ENCODE measurements at places on chromosomes 2 and 18.
A peak's percentile ranks its signal among the peaks of the same experiment; 100 is the strongest.

DNA sequence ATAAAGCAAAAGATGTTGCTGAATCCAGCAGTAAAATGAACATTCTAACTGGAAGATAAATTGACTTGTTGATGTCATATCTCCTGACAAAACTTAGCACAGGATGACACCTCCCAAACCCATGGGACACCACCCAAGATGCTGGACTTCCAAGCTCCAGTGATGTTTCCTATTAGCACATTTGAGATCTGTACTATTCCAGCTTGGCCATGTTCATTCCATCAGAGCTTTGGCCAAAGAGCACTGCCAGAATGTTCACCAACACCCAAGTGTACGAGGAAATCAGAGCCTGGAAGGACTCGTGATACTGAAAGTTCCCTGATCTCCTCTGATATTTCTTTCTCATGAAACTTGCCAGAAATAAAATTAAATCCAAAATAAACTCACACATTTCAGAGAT lies 44.7 kb downstream of the PID1 start:
- H3K27me3 ChIP-seq: no peaks in the 10 kb centered on the region
- no peak overlapping the region for H3K4me3 ChIP-seq
- no peaks in the 10 kb centered on the region for H3K4me1 ChIP-seq
- no peak overlapping the region for H3K27ac ChIP-seq
- no peaks in the 10 kb centered on the region for H3K36me3 ChIP-seq

DNA sequence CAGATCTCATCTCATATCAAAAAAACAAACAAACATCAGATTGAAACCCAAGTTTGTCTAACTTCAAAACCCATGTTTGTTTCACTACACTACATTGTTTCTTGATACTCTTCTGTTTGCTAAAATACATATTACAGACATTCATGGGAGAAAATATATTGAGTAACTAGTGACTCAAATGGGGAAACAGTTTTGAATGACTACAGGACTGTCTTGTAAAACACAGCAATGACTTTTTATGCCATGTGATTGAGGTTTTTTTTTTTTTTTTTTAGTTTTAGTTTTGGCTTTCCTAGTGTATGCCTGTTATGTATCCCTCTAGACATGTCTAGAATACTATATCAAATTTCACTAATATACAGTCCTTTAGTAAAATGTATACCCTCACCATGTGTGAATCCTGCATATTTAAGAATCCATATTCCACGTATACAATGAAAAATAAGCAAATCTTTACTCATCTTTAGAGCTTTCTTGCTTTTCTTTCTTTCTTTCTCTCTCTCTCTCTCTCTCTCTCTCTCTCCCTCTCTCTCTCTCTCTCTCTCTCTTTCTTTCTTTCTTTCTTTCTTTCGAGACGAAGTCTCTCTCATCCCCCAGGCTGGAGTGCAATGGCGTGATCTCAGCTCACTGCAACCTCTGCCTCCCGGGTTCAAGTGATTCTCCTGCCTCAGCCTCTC lies 46.6 kb upstream of the SERTAD2 start:
- peaks cover 19% of the 10 kb centered on the region for H3K4me1 ChIP-seq
- no peaks in the 10 kb centered on the region for H3K36me3 ChIP-seq
- H3K27ac ChIP-seq: no peak overlapping the region
- no peak overlapping the region for H3K4me3 ChIP-seq
- H3K27me3 ChIP-seq: no peaks in the 10 kb centered on the region

- H3K4me3 ChIP-seq: no peak overlapping the region
- no peaks in the 10 kb centered on the region for H3K4me1 ChIP-seq
- no peak for DNase-seq
- H3K36me3 ChIP-seq: no peaks in the 10 kb centered on the region
- H3K27me3 ChIP-seq: no peaks in the 10 kb centered on the region
- H3K27ac ChIP-seq: no peak overlapping the region
These were observed 8.3 kb upstream of the CHST10 start for GRCh38 chr2:100425573-100426383.

GRCh38 chr2:217494557-217494956 lies 508.2 kb downstream of the TNS1 start:
- no peak overlapping the region for H3K4me3 ChIP-seq
- H3K27me3 ChIP-seq: no peaks in the 10 kb centered on the region
- DNase-seq: no peak
- no peaks in the 10 kb centered on the region for H3K36me3 ChIP-seq

GRCh38 chr2:96205888-96206287 lies 2.7 kb downstream of the STARD7 start:
- H3K27ac ChIP-seq: peak overlapping the region; percentile 55
- H3K27me3 ChIP-seq: no peaks in the 10 kb centered on the region
- no peaks in the 10 kb centered on the region for H3K36me3 ChIP-seq
- DNase-seq: no peak
- no peaks in the 10 kb centered on the region for H3K4me1 ChIP-seq
- peak overlapping the region; percentile 10 for H3K4me3 ChIP-seq

DNA sequence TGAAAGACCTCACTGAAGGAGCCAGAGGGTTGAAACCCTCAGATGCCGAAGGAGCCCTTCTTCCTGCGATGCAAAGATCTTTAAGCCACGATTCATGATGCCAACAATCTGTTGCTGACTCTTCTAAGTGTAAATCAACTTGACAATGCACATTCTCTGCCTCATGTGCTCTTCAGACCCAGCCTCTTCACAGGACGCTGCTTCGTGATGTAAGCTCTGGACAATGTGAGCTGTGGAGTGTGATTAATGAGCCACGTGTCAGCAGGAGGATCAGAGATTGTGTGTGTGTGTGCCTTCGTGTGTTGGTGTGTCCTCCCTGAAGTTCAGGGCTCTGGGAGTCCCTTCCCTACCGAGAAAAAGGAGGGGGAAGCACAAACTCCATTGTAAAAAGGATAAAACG lies 26.5 kb upstream of the TWIST2 start:
- no peak for DNase-seq
- no peaks in the 10 kb centered on the region for H3K4me1 ChIP-seq
- H3K4me3 ChIP-seq: no peak overlapping the region
- no peaks in the 10 kb centered on the region for H3K36me3 ChIP-seq
- no peaks in the 10 kb centered on the region for H3K27me3 ChIP-seq

DNA sequence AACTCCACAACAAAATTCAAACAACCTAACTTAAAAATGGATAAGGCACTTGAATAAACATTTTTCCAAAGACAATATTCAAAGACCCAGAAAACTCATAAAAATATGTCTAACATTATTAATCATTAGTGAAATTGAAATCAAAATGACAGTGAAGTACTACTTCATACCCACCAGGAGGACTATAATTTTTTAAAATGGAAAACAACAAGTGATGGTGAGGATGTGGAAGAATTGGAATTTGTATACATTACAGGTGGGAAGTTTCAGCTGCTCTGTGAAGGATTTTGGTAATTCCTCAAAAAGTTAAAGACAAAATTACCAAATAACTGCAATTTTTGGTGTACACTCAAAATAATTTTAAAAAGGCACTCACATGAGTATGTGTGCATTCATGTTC lies 920.0 kb downstream of the TDRD15 start:
- no peak overlapping the region for H3K4me3 ChIP-seq
- no peaks in the 10 kb centered on the region for H3K27me3 ChIP-seq
- H3K36me3 ChIP-seq: no peaks in the 10 kb centered on the region
- no peak for DNase-seq
- no peaks in the 10 kb centered on the region for H3K4me1 ChIP-seq

DNA sequence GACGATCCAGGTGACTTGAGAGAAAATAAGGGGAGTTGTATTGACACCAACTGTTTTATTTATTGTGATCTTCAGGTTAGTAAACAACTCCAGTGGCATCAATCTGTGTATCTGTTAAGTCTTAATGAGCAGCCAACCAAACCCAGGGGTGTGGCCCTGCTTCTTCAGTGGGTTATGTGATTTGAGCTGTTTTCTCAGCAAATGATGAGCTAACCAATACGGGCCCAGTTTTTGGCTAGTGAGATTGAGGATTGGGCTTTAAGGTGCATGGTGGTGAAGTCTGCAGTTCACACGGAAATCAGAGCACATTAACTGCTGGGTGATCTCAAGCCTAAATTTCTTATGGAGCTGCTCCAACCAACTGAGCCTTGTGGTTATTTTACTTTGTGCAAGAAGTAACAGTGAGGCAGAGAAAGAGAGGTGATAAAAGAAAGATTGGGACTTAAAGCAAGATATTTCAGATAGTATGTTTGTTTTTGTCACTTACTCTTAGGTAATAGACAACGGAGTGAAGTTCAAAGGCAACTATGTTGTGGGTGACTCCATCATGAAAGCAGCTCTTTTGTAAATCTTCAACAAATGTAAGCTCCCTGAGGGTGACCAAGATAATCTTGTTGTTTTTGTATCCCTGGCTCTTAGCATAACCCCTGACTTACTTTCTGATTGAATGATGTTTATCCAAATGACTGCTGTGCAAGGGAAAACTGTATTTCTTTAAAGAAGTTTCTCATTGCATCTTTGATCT lies 2.4 kb downstream of the MTCL1 start:
- H3K27ac ChIP-seq: no peak overlapping the region
- peaks cover 23% of the 10 kb centered on the region for H3K4me1 ChIP-seq
- H3K36me3 ChIP-seq: no peaks in the 10 kb centered on the region
- peak overlapping the region; percentile 68 for H3K4me3 ChIP-seq
- no peak for DNase-seq

DNA sequence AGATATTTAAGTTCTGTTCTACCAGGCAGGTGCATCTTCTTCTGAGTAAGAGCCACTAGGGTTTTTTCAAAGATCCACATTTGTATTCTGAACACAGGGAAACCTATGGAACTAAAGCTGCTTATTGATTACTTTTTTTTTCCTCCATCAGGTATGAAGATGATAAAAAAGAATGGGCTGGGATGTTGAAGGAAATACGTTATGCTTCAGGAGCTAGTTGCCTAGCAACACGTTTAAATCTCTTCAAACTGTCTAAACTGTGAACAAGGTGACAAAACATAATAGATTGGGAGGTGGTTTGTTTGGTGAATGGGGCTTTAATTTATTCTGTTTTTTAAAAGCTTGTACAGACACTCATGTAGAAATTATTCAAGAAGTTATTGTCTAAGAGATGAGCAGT lies 15.9 kb downstream of the KLHL41 start:
- peaks cover 34% of the 10 kb centered on the region for H3K36me3 ChIP-seq
- no peaks in the 10 kb centered on the region for H3K27me3 ChIP-seq
- H3K27ac ChIP-seq: no peak overlapping the region
- DNase-seq: no peak

GRCh38 chr18:60350941-60351340 lies 21.6 kb downstream of the MC4R start:
- no peak for DNase-seq
- no peak overlapping the region for H3K27ac ChIP-seq
- no peaks in the 10 kb centered on the region for H3K4me1 ChIP-seq
- H3K4me3 ChIP-seq: no peak overlapping the region

DNA sequence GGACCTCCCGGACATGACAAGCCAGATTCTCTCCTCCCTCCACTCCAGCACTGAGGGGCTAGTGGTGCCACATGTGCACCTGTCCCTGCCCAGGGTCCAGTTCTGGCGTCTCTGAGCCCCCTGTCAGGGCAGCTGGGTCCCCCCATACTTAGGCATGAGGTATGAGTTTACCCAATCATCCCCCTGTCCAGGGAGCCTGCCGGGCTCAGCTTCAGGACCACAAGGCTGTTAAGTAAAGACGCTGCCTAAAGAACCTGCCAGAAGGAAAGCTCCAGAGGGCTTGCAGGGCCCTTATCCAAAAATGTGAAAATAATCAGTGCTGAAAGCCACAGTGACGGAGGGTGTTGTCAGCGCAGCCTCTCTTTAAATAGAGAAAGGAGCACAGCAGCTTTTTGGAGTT lies 40.0 kb downstream of the SH3BP4 start:
- no peak overlapping the region for H3K4me3 ChIP-seq
- peaks cover 36% of the 10 kb centered on the region for H3K4me1 ChIP-seq
- DNase-seq: no peak
- H3K36me3 ChIP-seq: no peaks in the 10 kb centered on the region
- H3K27ac ChIP-seq: peak overlapping the region; percentile 55
- no peaks in the 10 kb centered on the region for H3K27me3 ChIP-seq

GRCh38 chr2:239944694-239945551 lies 80.2 kb downstream of the NDUFA10 start:
- H3K27ac ChIP-seq: no peak overlapping the region
- peak; percentile 38 for DNase-seq
- no peaks in the 10 kb centered on the region for H3K4me1 ChIP-seq
- H3K27me3 ChIP-seq: no peaks in the 10 kb centered on the region
- no peak overlapping the region for H3K4me3 ChIP-seq
- peaks cover under 1% of the 10 kb centered on the region for H3K36me3 ChIP-seq

- H3K4me1 ChIP-seq: no peaks in the 10 kb centered on the region
- no peak for DNase-seq
- H3K36me3 ChIP-seq: no peaks in the 10 kb centered on the region
- H3K4me3 ChIP-seq: no peak overlapping the region
These were observed 97.3 kb upstream of the MYCN start for GRCh38 chr2:15842758-15843666.

GRCh38 chr18:77073336-77074093 lies 59.1 kb downstream of the MBP start:
- no peaks in the 10 kb centered on the region for H3K27me3 ChIP-seq
- no peak for DNase-seq
- no peak overlapping the region for H3K4me3 ChIP-seq

DNA sequence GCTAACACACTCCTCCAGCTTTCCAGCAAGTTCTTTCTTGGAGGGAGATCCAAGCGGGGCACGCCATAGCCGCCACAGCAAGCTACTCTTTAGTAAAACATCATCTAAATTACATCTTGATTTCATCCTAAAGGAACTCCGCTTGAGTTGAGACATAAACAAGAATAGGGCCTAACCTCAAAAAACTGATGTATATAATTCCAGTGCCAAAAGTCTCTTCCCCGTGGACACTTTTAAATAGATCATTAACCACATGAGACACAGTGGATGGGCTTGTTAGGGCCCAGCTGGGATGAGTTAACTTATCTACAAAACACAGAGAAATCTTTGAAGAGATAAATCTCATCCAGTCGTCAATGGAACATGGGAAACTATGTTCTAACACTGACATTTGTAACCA lies 20.8 kb upstream of the MLPH start:
- H3K27ac ChIP-seq: no peak overlapping the region
- H3K27me3 ChIP-seq: no peaks in the 10 kb centered on the region
- H3K4me1 ChIP-seq: no peaks in the 10 kb centered on the region
- no peak overlapping the region for H3K4me3 ChIP-seq
- no peaks in the 10 kb centered on the region for H3K36me3 ChIP-seq

DNA sequence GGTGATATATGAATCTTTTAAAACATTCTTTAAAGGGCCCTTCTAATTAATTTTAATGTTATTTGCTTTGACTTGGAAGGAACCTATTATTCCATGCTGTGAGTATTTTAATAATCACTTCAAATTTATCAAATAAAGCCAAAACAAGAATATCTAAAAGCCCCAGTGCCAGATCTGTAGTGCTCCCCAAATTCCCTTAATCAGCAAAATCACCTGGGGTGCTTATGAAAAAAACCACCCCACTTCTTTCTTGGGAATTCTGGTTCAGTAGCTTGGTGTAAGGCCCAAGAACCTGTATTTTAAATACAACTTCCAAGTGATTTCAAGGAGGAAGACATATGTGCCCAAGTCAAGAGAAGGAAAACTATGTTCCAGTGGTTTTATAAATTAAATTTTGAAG lies 202.4 kb upstream of the OSR1 start:
- H3K4me3 ChIP-seq: no peak overlapping the region
- no peak overlapping the region for H3K27ac ChIP-seq
- no peak for DNase-seq
- no peaks in the 10 kb centered on the region for H3K4me1 ChIP-seq
- no peaks in the 10 kb centered on the region for H3K27me3 ChIP-seq
- no peaks in the 10 kb centered on the region for H3K36me3 ChIP-seq

Data from tibial artery (tissue), 4 donors.